Right renal pelvis (tissue), 4 donors: ENCODE measurements at places on chromosomes 4 and X. TPM values are rescaled to one million over a fixed set of nuclear protein-coding genes. Genes with fewer than 3 reads are reported as not detected.

The IL2 gene
- polyA plus RNA-seq: not detected

DNA sequence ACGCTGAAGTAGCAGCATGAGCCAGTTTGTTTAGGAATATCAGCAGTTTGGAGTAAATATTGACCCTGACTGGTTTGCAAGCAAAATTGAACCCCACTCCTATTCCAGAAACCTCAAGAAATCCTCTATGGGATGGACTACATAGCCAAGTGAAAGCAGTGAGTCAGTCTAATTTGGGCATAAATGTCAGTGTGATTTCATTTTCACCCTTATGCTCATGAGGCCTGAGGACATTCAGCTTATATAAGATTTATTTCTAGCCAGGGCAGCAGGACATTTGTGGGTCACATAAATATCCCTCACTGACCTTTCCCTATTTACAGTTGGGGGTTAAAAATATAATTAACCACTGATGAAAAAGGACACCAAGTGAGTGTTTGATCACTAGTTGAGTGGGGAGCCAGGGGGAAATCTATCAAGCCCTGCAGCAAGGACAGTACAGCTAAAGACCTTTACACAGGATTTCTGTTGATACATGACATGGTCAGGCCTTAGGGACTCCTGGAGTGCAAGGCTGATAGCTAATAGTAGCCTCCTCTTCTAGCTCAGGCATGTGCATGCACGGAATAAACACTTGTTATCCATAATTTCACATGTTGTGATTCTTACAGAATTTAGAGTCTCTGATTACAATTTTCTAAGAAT, 996.9 kb upstream of the GRIA3 start:
- no peak for DNase-seq

The ACE2 gene
- 50.9 TPM for polyA plus RNA-seq

GRCh38 chr4:140863197-140863596, 107.0 kb upstream of the TBC1D9 start:
- DNase-seq: no peak

- DNase-seq: no peak
These were observed 185.4 kb downstream of the TSPAN5 start for GRCh38 chr4:98473046-98473445.

The GYG2 gene
- polyA plus RNA-seq: 17.8 TPM

DNA sequence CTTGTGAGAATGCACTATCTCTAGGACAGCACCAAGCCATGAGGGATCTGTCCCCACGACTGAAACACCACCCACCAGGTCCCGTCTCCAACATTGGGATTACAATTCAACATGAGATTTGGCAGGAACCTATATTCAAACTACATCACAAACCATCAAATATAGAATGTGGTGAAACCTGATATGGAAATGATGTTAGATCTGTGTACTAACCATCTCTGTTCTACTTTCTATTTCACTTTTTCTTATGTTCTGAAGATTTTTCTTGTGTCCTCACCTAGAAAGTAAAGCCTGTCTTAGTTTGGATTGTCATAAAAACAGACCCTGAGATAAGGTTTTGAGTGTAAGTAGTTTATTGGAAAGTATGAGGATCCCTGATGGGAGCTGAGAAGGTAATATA, 37.8 kb upstream of the TACR3 start:
- DNase-seq: no peak

- no peak for DNase-seq
These were observed 141.6 kb downstream of the AASDH start for GRCh38 chr4:56245547-56246232.

DNA sequence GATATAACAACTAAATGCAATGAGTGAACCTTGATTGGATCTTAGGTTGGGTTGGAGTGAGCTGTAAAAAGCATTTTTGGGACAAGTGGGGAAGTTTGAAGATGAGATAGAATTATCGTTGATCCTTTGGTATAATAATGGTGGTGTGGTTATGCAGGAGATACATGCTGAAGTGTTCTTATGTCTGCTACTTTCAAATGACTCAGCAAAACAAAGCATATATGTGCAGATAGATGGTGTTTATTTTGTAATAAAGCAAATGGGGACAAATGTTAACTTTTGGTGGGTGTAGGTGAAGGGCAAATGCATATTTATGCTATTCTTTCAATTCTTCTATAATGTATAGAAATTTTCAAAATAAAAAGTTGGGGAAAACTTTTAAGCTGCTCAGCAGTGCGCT, 26.2 kb downstream of the RP2 start:
- DNase-seq: no peak

GRCh38 chr4:75948822-75949444, 8.1 kb upstream of the NAAA start:
- DNase-seq: no peak

- no peak for DNase-seq
These were observed 22.7 kb downstream of the UGDH start for GRCh38 chr4:39504538-39504937.

- DNase-seq: no peak
These were observed 387.4 kb downstream of the SPOCK3 start for GRCh38 chr4:166846939-166847338.

DNA sequence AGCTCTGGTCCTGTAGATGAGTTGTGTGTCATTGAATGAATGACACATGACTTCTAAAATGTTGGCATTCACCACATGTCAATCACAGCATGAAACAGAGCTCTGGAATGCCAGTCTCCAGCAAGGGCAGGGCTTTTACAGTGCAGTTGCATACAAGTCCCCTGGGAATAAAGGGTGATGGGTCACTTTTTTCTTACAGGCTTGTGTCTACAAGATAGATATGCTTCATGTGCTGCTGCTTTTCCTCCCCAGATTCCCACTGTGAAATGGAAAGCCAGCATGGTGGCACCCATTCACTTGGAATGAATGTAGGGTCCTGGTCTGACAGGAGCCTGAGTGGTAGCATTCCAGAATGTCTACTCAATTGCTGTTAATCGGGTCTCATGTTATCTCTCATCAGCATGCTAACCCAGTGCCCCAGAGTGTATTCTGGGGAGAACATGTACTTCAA, 159.1 kb upstream of the KIT start:
- DNase-seq: no peak
